ENCODE measurements at places on chromosomes 3 and 15.
A peak's percentile ranks its signal among the peaks of the same experiment; 100 is the strongest.

DNA sequence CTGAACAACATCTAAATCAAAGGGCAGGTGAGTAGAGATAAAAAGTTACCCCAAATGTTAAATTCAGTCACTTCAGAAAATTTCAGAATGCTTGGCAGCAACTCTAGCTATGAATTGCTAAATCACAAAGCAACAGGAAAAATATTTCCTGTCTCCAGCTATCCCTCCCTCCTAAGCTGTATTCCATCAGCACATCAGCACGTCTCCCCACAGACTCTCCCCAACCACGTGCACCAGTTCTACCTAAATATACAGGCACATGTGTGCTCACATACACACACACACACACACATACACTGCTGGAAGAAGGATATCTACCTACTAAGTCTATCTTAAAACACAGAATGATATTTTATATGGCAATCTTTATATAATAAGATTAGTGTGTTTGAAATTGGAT, 177.1 kb upstream of the ARHGEF26 start:
- no peak for DNase-seq

DNA sequence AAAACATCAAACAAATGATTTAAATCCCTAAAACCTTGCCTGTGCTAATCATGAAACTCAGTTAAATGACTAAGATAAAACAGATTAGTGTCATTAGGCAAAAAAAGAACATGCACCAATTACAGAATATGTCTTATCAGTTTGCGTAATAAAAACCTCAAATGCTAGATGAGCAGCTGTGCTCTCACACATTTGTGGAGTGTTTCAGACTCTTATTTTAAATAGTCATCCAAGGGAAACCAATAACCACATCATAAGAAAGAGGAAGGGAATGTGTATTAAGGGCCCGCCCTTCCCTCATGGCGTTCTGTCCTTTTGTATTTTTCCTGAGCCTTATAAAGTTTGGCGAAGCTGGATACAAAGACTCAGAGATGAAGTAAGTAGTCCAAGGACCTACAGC, 6.6 kb downstream of the SAMMSON start:
- DNase-seq: peak; percentile 68

DNA sequence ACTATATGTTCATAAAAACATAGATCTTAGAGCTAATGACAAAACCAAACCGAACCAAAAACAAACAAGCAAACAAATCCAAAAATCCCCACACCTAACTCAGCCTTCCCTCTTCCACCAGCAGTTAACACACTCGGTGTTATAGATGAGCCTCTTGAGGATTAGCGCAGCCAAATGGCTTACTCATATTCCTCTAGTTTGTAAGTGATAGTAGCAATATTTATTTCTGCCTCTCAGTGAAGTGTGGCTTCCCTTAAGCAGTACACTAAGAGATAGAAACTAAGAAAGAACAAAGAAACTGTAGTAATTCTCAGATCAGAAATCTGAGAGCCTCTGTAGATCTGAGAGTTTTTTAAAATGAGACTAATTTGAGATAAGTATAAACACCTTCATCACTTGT, 2.4 kb upstream of the NCEH1 start:
- no peak for DNase-seq

GRCh38 chr3:30826531-30826942, 67.9 kb downstream of the GADL1 start:
- DNase-seq: no peak

- DNase-seq: no peak
These were observed 195.8 kb downstream of the ZMAT3 start for GRCh38 chr3:178875836-178876235.

GRCh38 chr15:82537351-82537908, 2.8 kb downstream of the RPS17 start:
- DNase-seq: no peak

- DNase-seq: no peak
These were observed 5.6 kb upstream of the P2RY14 start for GRCh38 chr3:151283907-151284461.

- DNase-seq: no peak
These were observed 6.0 kb downstream of the FAM43A start for GRCh38 chr3:194691481-194692283.

GRCh38 chr3:160278210-160278609, 53.0 kb downstream of the C3orf80 start:
- DNase-seq: no peak

All from Kasumi-1 (cell line).